Central memory CD8-positive, alpha-beta T cell (primary cell): ENCODE measurements at places on chromosomes 16 and 17.

DNA sequence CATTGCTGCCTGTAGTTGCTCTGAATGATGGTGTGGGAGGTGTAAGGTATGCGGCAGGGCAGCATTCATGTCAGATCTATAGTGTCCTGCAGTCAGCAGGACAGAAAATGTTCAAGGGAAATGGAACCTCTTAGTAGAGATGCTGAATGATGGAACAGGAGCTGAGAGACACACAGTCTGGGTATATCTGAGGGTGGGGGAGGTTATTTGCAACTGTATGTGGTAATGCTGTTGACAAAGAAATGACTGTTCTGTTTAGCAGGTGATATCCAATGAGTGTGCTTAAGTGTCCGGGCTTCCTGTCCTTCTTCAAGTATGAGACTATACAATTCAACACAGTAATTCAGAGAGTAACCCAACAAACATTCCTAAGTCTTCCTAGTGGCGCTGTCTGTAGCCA, 46.6 kb downstream of the STH start:
- no peak for DNase-seq

GRCh38 chr16:71895679-71896365, 491 bp downstream of the IST1 start:
- no peak for DNase-seq

GRCh38 chr17:63390090-63390489, 56.0 kb downstream of the CYB561 start:
- no peak for DNase-seq

- no peak for DNase-seq
Observed at GRCh38 chr16:58906981-58907715, 173.0 kb upstream of the GOT2 start.

- DNase-seq, result no peak
Observed at GRCh38 chr16:17273142-17273561, 197.6 kb downstream of the XYLT1 start.

DNA sequence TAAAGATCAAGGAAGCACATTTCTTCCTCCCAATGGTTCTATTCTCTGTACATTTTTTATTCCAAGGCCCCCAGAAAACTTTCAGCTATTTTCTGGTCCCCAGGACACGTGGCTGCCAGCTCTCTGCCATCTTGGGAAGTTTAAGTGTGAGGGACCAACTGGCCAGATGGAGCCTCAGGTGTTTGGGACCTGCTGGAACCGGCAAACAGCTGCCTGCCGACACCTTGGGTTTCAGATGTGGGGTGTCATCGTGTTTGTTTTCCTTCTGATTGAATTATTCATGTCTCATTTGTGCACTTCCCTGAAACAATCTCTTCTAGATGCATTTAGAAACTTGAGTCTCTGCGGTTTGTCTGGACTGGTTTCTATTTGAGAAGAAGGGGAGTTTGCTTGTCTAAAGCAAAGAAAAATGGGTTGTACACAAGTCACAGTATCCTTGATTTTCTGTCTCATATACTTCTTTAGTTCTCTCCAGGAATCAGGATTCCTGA, 386.5 kb downstream of the SLC39A11 start:
- no peak for DNase-seq

GRCh38 chr16:70402916-70403659, 35.8 kb downstream of the ST3GAL2 start:
- DNase-seq, result no peak

- DNase-seq, result no peak
Observed at GRCh38 chr16:89863741-89864526, 9.5 kb upstream of the TCF25 start.

DNA sequence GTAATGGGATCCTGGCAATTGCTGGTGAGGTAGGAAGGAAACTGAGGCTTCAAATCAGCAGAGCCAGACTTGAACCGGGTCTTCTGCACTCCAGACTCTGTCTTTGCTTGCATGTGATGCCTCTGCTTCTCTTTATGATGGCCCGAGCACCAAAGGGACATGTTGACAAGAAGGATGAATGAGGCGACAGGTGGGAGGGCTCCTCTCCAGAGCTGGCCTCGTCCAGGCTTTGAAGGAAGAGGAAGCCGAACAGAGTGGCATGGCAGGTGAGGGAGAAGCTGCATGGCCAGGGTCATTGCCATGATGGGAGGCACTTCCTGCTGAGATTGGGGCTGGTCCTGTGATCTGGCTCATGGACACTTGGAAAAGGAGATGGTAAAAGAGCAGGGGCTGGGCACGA, 40.8 kb downstream of the AKAP1 start:
- DNase-seq, result no peak

DNA sequence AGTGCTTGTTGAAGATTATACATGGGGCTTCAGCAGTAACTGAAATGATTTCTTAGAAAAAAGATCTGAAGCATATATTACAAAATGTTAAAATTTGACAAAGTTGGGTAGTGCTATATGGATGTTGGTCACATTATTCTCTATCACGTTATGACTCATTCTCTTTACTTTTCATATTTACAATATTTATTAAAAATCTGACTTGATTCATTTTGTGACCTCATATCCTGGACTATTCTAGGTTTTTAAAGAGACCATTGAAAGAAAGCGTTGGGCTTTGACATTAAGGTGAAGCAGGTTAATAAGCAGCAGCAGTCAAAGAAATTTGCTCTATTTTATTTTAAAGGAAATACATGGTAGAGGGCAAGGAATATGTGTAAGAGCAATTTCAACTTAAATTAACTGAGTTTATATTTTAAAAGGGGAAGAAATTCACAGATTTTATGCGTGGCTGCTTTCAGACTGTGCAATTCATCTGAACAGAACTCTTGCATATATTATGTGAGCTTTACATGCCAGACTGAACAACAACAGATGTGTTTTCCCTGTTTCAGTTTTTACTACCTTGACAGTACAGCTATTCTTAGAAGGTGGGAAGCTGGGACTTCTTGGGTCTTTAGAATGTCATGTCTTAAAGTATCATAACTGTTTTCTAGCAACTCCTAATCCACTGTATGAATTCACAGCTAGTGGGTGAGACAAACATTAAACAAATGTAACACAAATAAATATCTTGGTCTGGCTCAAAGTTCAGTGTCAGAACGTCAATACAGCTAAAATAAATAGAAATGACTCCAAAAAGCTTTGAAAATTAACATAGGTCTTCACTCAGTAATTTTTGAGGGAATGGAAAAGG, 10.4 kb upstream of the FAM20A start:
- no peak for DNase-seq

- DNase-seq, result no peak
Observed at GRCh38 chr17:50916708-50917417, 50.7 kb upstream of the TOB1 start.

DNA sequence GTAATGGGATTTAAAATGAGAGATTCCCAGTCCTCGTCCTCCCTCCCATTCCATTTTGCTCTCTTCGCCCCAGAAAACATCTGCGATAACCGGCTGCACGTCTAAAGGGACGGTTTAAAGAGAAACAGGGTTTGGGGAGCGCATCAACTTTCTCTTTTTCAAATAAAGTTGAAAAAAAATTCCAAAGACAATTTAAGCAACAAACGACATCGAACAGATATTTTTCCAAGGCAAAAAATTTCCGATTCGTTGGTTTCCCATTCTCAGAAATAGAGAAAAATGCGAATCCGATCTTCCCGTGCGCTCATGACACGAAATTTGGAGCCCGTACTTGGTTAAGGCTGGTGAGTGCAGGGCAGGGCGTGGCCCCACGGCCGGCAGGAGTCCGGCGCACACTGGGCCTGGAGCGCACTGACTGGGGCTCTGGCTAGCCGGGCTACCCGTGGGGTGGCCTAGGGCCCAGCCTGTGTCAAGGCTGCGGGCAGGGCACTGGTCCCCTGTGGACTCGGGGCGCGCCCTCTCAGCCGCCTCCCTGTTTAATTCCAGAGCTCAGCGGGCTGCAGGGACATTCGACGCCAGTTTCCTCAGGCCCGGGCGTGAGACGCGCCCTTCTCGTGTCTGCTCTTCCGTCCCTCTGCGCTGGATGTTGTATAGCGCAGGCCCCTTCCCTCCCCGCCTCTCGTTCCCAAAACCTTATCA, 17.9 kb upstream of the ZFHX3 start:
- no peak for DNase-seq

DNA sequence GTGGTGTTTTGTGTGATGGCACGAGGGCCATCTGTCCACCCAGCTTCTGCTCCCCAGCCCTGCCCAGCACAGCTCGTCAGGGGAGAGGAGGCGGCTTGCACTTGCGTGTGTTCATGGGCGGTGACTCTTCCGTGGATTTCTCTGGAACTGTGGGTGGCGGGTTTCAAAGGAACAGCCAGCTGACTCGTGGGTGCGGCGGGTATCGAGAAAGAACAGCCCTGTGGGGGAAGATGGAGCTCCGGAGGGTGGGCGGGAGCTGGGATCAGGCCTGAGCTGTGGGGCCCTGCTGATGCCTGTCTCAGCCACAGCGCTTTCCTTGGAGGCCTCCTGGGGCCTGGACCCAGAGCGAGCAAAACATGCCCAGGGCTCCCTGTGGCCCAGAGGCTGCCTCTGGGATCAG, 13.2 kb downstream of the NAGPA start:
- DNase-seq, result no peak

GRCh38 chr17:38591759-38592241, 14.0 kb downstream of the SRCIN1 start:
- no peak for DNase-seq

DNA sequence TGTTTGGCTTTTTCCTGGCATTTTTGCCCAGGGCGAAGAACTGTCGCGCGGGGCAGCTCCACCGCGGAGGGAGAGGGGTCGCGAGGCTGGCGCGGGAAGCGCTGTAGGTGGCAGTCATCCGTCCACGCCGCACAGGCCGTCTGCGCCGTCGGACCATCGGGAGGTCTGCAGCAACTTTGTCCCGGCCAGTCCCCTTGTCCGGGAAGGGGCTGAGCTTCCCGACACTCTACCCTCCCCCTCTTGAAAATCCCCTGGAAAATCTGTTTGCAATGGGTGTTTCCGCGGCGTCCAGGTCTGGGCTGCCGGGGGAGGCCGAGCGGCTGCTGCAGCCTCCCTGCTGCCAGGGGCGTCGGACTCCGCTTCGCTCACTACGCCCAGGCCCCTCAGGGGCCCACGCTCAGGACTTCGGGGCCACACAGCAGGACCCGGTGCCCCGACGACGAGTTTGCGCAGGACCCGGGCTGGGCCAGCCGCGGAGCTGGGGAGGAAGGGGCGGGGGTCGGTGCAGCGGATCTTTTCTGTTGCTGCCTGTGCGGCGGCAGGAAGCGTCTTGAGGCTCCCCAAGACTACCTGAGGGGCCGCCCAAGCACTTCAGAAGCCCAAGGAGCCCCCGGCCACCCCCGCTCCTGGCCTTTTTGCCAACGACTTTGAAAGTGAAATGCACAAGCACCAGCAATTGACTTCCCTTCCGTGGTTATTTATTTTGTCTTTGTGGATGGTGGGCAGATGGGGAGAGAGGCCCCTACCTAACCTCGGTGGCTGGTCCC, 2.3 kb upstream of the CBX4 start:
- peak; percentile 20 for DNase-seq

GRCh38 chr16:29911676-29912010, 11.4 kb downstream of the ASPHD1 start:
- DNase-seq, result no peak

- DNase-seq, result no peak
Observed at GRCh38 chr16:82197540-82198240, 27.7 kb upstream of the MPHOSPH6 start.

DNA sequence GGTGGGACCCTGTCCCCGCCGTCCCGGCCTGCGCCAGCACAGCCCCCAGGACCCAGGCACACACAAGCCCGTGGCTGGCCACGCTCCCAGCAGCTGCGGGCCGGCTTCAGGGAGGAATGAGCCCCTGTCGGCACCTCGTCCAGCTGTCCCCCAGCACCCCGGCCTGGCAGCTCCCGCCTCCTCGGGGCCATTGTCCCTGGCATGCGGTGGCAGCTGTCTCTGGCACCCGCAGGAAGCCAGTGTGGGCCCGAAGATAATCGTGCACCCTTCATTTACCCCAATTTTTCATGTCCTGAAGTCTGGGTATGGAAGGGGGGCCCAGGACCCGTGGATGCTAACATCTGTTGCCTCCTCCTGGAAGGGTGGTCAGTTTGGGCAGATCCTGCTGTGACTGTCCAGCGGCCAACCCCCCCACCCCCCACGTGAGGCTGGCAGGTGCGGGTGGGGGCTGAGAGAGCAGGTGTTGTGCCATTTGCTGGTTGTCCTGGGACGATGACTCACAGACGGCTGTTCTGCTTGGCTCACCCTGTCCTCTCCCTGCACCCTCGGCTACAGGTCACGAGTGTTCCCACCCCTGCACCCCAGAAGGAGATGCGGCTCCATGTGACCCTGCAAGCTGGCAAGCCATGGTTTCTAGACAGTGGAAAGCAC, 4.0 kb upstream of the LMF1 start:
- DNase-seq, result no peak

GRCh38 chr17:47785538-47786123, 36.0 kb downstream of the OSBPL7 start:
- no peak for DNase-seq

DNA sequence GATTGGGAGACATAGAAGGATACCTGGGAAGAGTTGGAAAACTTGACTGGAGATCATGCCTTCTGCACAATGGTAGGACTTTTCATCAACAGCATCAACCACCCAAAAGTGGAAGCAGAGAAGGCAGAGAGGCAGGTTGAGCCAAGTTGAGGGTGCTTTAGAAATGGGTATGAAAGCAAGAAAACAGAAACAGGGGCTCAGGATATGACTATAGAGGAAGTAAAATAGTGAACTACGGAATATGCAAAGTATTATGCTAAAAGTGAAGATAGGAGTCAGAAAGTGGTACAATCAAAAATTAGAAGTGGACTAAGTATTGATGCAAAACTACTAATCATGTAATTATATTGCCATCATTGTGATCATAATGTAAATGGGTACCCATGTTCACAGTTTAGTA, 16.1 kb upstream of the ARHGAP44 start:
- DNase-seq, result no peak

GRCh38 chr17:83031321-83031945, 48.0 kb upstream of the METRNL start:
- DNase-seq, result no peak

GRCh38 chr17:48057626-48058025, 9.5 kb downstream of the NFE2L1 start:
- no peak for DNase-seq

GRCh38 chr17:50621574-50622031, 13.1 kb upstream of the ABCC3 start:
- no peak for DNase-seq

GRCh38 chr16:8572919-8573724, 17.2 kb downstream of the TMEM114 start:
- DNase-seq, result no peak

DNA sequence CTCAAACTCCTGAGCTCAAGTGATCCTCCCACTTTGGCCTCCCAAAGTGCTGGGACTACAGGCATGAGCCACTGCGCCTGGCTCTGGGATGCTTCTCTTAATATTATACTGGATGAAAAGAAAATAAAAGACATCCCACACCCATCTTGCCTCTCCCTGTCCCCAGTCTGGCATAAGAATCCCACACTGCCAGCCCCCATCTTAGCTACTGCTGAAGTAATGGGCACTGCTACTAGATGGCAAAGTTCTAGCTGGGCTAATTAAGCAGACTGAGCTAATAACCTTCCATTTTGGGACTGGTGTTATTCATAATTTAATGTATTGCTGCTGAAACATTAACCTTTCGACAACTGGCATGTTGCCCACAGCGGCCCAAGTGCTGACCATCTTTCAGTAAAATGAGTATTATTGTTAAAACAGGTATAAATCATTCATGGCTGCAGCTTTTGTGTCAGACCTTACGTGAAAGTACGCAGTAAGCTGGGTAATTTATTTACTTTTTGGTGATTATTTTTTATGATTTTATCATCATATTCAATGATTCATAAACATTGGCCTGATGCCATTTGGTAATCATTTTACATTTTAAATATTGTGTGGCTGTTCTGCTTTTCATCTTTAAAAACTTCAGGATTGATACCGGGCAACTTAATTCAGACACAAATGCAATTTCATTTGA, 47.4 kb upstream of the ZFHX3 start:
- DNase-seq, result no peak

- DNase-seq, result no peak
Observed at GRCh38 chr16:26688105-26688504, 378.6 kb upstream of the C16orf82 start.
